ENCODE measurements at places on chromosomes 11 and 22.

DNA sequence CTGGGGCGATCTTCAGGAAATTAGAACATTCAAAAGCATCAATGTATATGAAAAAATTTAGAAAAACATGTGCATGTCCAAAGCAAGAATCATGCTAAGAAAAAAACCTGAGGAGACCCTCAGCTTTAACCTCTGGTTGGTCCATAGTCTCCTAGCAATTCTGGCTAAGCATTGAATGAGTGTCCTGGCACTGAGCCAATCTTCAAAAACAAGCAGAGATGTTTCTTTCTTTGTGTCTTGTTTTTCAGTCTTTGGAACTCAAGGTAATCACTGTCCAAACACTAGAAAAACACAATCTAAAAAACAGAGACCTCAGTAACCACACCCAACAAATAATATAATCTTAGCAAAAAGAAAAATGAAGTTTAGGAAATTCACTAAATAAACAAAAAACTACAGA, 205.4 kb upstream of the CARD18 start:
- no peak for DNase-seq

- no peak for DNase-seq
These were observed 55.2 kb downstream of the SLC1A2 start for GRCh38 chr11:35363854-35364780.

DNA sequence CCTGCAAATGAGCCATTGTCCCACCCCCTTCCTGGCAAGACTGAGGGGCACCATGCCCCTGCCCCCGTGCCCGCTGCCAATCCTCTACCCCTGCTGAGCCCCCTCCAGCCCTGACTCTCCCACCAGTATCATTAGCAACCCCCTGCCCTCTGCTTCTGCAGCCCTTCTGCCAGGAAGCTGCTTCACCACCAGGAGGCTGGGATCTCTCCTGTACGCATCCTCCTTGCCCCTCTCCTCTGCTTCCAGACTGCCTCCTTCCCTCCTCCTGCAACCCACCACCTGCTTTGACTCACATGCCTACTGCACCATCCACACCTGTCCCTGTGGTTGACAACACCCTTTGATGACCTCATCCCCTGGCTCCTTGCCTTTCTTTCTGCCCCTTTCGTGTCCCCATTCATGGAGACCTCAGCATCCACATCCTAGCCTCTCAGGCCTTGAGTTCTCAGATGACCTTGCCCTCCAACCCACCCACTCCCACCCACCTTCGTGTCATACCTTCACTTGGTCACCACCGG, 13.4 kb upstream of the PNPLA3 start:
- no peak for DNase-seq

DNA sequence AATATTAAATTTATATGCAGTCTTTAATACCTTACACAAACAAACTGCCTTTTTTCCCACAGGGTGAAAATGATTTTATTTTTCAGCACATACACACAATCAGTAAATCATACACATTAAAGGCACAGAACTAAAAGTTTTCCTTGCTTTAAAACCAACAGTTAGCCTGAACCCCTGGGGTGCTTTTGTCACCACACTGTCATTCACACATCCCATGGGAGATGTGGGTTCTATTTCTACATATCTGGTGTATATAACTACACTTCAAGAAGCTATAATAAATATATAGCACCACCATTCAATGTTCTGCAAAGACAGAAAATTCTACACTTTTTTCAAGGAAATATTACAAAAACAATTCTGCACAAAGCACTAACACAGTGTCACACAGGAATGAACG, 197.0 kb downstream of the GUCY1A2 start:
- DNase-seq: no peak

DNA sequence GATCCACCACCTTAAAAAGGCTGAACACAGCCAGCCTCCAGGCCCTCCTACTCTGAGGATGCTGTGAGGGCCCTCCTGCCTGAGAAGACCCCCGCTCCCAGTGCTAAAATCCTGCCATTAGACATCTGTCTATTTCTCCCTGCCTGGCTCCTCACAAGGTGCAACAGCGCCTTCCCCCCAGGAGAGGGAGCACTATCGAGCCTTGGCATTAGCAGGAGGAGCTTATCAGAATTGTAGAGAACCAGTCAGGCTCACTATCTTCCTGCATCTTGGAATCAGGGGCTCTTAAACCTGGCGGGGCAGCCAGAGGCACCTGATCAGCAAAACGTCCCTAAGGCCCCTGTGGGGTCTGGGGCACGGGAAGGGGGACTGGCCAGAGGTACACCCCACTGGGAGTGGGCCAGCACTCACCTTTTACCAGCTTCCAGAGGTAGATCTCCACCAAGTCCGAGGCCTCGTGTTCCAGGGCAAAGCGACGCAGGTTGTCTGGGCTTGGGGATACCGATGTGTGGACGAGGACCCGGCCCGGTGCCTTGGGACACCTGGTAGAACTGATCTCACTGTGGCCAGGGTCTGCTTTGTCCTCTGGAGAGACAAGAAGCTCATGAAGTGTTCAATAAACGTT, 28.7 kb downstream of the CHRDL2 start:
- DNase-seq: peak; percentile 4

DNA sequence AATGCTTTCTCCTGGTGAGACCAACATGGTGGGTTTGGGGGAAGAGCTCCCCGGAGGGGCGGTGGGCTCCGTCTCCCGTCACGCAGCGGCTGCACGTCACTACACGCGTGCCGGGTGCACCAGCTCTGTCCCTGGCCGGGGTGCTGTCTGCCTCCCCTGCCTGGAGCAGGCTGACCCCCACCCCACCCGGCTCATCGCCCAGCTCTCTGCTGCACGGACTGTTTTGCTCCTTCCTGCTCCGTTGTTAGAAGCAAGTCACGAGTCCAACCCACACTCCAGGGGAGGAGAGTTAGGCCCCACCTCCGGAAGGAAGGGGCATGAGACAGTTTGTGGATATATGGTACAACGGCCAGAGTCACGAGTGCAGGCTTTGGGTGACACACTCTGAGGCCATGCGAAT, 364.9 kb downstream of the BRD1 start:
- DNase-seq: no peak

DNA sequence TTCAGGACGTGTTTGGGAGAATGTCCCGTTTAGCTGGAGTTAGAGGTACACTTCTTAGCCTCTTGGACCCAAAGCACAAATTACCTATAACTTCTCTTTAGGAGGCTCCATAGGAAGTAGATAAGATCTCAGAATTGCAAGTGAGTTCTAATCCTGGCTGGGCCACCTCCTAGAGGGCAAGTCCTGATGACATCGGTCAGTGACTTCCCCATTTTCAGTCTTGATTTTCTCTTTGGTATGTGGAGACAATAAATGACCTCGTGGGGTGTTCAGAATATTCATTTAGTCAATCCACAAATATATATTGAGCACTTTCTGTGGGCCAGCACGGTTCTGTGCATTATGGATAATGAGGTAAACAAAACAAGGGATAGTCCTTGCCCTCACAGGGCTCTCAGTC, 208.6 kb downstream of the CWF19L2 start:
- no peak for DNase-seq

- DNase-seq: no peak
These were observed 373.6 kb upstream of the DDI1 start for GRCh38 chr11:103662880-103663279.

DNA sequence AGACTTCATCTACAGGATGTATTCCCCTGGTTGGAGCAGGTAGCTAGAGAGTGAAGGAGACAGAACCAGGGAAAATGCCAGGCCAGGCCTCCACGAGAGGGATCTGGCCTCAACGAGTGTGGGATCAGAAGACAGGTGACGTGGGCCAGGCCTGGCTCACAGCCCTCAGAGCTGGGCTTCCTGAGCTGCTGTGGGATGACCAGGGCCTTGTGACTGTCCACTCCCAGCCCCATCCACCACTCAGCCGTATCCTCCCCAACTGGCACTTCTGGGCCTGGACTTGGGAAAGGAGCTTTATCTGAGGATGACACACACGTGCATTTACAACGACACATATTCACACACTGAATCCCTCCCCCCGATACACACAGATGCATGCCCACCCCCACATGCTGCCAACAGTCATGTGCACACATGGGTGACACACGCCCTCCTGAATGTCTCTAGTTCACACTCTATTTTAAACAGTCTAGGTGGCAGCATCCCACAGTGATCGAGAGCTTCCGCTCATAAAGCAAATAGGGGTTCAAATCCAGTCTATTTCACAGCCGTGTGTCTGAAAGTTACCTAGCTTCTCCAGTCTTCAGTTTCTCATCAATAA, 93.1 kb downstream of the TP53I11 start:
- no peak for DNase-seq

DNA sequence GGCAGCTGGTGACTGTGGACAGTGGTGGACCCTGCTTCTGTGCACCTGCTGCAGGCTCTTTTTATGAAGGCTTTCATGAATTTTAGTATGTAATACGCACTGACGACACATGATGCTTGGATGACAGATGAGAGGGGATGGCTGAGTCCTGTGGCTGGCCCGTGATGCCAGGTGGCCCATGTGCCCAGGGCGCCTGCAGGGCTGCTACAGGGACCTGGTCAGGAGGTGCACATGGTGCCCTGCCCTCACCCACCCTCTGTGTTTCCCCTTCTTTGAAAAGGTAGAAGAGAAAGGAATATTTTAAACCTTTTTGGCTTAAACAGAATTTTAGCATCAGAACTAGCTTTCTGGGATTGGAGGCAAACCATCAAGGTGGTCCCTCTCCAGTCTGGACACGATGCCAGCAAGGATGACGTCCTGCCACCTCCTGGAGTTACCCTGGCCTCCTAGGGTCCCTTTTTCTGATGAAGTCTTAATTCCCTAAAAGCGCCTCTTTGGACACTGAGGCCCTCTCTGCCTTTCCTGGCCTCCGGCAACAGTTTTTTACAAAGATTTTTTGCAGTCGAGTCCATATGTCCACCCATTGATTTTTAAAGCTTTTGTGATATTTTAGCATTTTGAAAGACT, 5.4 kb upstream of the RANBP1 start:
- DNase-seq: no peak

GRCh38 chr11:680970-681369, 14.1 kb downstream of the DEAF1 start:
- DNase-seq: no peak

DNA sequence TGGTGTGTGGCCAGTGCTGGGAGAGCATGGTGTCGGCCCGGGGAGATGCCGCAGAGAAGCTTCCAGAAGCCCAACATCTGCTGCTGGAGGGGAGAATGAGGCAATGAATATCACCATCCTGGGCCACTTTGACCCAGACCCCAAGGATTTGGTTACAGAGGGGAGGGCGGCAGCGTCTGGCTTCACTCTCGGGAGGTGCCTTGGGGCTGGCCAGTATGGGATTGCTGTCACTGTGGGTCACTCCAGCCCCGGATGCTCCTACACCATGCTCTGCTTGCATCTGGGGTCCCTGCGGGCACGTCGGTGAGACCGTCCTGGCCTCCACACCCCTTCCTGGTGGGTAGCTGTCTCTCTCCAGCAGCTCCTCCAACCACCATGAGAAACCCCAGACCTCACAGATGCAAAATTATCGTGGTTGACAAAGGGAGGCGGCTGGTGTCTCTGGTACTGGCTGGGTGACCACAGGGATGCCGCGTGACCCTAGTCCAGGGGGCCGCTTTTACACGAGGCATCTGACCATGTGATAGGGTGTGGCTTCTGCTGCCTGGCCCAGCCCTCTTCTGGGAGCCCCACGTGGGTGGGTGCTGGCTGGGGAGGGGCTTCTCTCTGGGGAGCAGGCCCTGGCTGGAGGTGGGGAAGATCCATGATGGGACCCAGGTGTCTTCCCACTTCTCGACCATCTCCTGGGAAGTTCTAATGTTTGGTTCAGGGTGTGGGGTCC, 5.7 kb downstream of the KCNQ1 start:
- no peak for DNase-seq

GRCh38 chr11:134207538-134208239, 16.1 kb downstream of the NCAPD3 start:
- peak; percentile 21 for DNase-seq

DNA sequence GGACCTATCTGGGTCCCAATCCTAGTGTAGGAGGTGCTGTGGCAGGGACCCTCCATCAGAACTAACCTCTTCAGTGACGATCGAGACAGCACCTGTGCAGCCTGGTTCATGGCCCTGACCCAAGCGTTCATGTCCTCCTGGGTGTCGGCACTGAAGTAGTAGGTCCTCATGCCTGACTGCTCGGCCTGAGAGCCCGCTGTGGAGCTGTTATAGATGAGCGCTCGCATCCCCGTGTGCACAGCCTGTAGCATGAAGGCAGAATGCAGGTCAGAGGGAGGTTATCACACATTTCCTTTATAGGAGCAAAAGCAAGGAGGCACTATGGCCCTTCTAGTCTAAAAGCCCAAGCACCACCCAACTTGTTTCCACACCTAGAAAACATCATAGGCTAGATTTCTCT, 103.0 kb downstream of the C11orf58 start:
- DNase-seq: no peak

- DNase-seq: no peak
These were observed 3.4 kb downstream of the KLHL35 start for GRCh38 chr11:75429641-75429901.

GRCh38 chr11:72292106-72292785, 48.3 kb upstream of the PHOX2A start:
- no peak for DNase-seq

DNA sequence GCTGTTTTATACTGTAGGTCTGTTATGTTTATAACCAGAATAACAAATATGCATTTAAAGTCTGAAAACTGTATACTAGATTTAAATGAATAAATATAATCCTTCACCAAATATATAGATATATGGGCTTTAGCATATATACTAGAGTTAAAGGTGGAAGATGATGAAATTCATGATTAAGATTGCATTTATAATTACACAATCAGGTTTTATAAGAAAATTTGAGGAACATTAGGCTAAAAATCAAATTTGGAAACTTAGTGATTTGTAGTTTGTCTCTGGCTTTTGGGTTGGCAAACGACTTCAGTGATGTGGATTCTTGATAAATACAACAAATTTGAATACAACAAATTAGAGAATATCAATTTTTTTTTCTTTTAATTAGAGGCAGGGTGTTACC, 10.0 kb downstream of the BCL2L13 start:
- DNase-seq: no peak

- no peak for DNase-seq
These were observed 30.4 kb downstream of the CYP2R1 start for GRCh38 chr11:14861680-14862079.

DNA sequence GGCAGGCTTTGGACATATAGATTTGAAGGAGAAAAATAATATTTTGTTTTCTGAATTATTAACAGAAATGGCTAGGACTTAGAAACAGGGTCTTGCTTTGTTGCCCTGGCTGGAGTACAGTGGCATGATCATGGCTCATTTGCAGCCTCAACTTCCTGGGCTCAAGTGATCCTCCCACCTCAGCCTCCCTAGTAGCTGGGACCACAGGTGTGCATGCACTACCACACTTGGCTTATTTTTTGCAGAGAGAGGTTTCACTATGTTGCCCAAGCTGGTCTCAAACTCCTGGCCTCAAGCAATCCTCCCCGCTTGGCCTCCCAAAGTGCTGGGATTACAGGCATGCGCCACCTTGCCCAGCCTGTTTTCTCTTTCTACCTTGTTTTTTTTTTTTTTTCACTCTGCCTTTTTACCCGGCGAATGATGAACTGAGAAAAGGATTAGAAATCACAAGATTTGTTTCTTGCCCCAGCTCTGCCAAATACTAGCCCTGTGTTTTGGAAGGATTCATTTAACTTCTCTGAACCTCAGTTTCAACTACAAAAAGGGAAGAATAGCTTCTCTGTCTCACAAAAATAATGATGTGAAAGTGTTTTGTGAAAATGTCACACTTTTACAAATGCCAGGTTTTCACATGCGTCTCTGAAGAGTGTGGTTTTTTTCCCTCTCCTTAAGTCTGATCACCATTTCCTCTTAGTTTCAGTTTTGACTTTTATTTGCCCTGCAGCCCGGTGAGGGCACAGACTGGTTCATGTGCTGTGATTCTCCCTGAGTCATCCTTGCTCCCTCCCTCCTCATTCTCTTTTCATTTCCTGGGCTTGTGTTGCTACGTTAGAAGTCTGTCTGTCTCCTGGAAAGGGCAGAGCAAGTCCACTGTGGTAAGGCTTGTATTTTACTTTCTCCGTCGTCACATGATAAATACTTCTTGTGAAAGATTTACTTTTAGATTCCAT, 67.7 kb downstream of the BCL2L13 start:
- DNase-seq: no peak

Data from stimulated activated CD8-positive, alpha-beta memory T cell treated with anti-CD3 and anti-CD28 coated beads, Interleukin-7, amount 100 ng/mL, for 1 hour (primary cell).